ENCODE measurements at places on chromosomes 3 and 15. TPM values are rescaled to one million over a fixed set of nuclear protein-coding genes. Genes with fewer than 3 reads are reported as not detected.

ACP3 gene
- total RNA-seq, result 2.1 TPM

TTLL13 gene
- total RNA-seq, result 0.24 TPM

FANCD2OS gene
- not detected for total RNA-seq

SI gene
- total RNA-seq, result not detected

TRIM42 gene
- not detected for total RNA-seq

GOLGA8G gene
- not detected for total RNA-seq

ATP10A gene
- 3.0 TPM for total RNA-seq

FOXB1 gene
- not detected for total RNA-seq

CA12 gene
- total RNA-seq, result 0.33 TPM

GOLGA8S gene
- total RNA-seq, result 0.53 TPM

LIPC gene
- 0.95 TPM for total RNA-seq

PTPRG gene
- 50.7 TPM for total RNA-seq

SAMMSON gene
- not detected for total RNA-seq

KBTBD13 gene
- total RNA-seq, result 8.9 TPM

NUP210 gene
- 5.5 TPM for total RNA-seq
